ENCODE measurements at places on chromosomes 5 and 9.

DNA sequence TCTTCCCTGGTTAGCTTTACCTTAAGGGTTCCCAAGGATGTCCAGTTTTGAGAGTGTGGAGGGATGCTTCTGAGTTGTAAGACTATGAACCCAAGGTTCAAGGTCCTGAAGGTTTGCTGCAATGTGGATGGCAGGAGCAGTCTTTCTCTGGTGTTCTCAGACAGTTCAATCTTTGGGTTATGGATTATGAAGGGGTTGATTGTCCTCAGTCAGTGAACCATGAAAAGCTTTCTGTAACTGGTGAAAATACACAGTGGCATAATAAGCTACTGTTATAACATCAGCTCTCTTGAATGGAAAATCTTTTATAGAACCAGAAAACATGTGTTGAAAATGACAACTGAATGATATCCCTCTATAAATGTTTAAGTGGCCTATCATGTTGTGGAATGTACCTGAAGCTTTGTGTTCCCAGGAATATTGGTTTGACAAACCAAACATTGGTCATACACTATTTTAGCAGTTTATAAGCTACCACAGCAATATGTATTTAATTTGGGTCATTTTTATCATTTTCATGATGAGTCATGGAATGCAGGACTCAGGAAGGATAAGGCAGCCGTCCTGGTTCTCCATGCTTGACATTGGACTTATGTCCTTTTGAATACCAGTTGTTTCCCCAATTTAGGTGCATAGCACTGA lies 1041.8 kb upstream of the ARRDC3 start:
- DNase-seq, result no peak

DNA sequence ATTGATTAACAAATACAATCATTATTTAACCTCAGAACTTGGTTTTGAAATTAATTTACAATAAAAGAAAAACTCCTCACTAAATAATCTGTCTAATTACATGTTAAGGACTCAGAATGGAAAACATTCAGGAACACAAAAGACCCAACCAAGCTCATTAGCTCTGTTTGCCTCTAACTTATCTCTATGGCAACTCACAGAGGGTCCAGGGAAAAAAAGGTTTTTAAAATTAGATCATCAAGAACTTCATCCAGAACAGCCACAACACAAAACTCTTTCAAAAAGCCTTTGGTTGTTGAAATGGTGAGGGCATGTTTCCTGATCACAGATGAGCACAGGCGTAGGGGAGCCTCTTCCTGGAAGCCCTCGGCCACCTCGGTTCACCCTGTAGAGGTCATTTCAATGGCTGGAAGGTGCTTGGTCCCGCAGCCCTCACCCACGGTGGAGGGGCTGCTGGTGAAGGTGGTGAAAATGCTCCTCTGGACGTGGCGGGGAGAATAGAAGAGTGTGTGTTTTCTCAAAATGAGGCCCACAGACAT lies 17.2 kb upstream of the TCF7 start:
- no peak for DNase-seq

- no peak for DNase-seq
Observed at GRCh38 chr5:178576591-178577351, 13.4 kb downstream of the COL23A1 start.

GRCh38 chr9:23160952-23161469 lies 665.0 kb downstream of the ELAVL2 start:
- DNase-seq, result no peak

DNA sequence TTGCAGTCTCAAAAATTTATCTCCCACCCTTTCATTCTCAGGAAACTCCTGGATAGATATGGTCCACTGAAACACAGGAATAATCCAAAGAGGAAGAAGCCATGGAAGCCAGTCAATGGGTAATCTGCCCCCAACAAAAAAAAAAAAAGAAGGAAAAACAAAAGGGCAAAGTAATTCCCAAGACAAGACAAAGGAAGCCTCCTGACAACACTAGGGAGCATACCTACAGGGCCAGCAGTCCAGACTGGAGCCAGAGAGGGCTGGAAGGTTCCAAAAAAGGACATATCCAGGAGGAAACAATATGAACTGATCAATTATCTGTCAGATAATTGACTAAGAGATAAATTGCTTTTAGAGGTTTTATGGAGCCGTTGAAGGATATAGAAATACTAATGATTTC lies 12.9 kb downstream of the FNIP1 start:
- no peak for DNase-seq

All from NT2/D1 (cell line).